ENCODE measurements at places on chromosomes 2 and 18.

DNA sequence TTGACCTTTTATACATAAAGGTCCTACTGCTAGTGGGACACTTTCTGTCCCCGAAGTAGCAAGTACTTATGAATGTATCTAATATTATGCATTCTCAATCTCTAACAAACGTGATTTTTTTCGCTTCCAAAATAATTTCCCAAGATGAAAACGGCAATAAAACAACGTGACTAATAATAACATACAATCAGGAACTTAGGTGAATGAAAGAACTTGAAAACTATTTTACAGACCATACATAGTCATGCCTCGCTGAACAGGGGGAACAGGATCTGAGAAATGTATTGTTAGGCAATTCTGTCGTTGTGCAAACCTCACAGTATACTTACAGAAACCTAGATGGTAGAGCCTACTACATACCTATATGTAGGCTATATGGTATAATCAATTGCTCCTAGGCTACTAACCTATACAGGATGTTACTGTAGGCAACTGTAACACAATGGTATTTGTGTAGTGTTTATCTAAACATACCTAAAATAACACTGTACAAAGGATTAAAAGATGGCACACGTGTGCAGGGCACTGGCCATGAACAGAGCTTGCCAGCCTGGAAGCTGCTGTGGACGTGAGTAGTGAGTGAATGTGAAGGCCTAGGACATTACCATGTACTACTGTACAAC lies 2.5 kb downstream of the RTN4 start:
- peak; percentile 24 for DNase-seq

- peak; percentile 24 for DNase-seq
Observed at GRCh38 chr18:79182047-79182713, 113.0 kb downstream of the ATP9B start.

- peak; percentile 9 for DNase-seq
Observed at GRCh38 chr2:85131116-85131515, 2.1 kb upstream of the TCF7L1 start.

- DNase-seq = no peak
Observed at GRCh38 chr2:207173641-207174040, 7.9 kb upstream of the KLF7 start.

- no peak for DNase-seq
Observed at GRCh38 chr2:234920836-234921235, 31.0 kb upstream of the SH3BP4 start.

DNA sequence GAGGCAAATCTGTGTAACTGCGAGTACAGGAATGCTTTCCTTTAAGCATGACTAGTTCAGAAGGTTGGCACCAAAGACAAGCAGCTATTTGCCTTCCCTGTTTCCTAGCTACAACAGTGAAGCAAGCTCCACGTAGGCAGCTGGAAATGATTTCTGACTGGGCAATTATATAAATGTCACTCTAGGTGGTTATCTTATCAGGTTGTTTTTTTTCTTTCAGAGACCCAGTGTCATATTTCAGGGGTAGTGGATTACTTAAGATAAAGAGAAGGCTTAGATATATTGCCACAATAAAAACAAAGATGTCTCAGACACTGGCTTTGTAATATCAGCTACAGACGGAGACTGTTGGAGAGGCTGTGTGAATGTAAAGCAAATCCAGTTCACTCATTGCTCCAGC lies 748.9 kb upstream of the NXPH2 start:
- DNase-seq = peak; percentile 63

DNA sequence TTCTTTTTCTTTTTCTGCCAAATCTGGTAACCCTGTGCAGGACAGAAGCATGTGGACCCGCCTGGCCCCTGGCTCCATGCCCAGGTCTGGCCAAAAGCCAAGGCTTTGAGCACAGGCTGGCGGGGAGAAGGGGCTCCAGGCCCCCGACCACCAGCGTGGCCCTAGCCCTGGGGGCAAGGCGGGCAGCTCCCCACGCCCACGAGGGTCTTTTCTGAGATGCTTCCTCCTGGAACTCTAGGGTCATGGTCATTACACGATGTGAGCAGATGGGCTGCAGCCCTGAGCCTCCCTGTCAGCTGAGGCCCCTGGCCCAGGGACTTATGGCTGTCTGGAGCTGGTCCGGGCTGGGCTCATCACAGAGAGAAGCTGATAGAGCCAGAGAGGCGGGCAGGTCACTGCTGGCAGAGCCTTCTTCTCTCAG lies 5.7 kb upstream of the OTOS start:
- peak; percentile 4 for DNase-seq

- DNase-seq = no peak
Observed at GRCh38 chr2:239368321-239368720, 32.5 kb downstream of the HDAC4 start.

DNA sequence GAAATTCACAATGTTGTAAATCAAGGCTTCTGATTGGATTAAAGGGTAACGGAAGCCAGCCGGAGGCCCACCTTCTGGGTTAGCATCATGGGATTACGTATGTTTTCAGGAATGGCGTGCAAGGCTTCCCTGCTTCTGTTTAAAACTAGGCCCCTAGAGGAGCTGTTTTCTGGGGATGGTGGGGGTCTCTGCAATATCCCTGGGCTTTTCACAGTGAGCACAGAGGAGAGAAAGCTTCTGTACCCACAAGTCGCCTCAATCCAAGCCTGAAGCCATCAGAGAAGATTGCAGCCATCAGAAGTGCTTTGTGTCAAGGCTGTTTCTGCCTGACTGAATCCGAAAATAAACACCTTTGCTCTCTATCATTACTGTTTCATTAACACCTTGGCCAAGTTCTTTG lies 226.9 kb upstream of the SMIM21 start:
- no peak for DNase-seq

- DNase-seq = no peak
Observed at GRCh38 chr2:42957109-42957860, 164.9 kb upstream of the HAAO start.

- no peak for DNase-seq
Observed at GRCh38 chr2:19864381-19864780, 37.4 kb downstream of the TTC32 start.

Measured in NCI-H69 (cell line).